Dermis lymphatic vessel endothelial cell (primary cell): ENCODE measurements at places on chromosomes 6 and 20. TPM values are rescaled to one million over a fixed set of nuclear protein-coding genes. Genes with fewer than 3 reads are reported as not detected.

The MUCL3 gene
- not detected in 2 replicates for total RNA-seq

The PPP1R14C gene
- not detected in 2 replicates for total RNA-seq

The BPIFB4 gene
- total RNA-seq: not detected in 2 replicates

The NAPB gene
- total RNA-seq: 5.9 and 6.4 TPM in 2 replicates

The HTR1B gene
- 1.2 and 1.5 TPM in 2 replicates for total RNA-seq

The ULBP2 gene
- total RNA-seq: 0.69 and 2.1 TPM in 2 replicates

The SNX21 gene
- total RNA-seq: 11.7 and 14.3 TPM in 2 replicates

The OPRL1 gene
- total RNA-seq: 1.6 and 2.2 TPM in 2 replicates

The ZBTB12 gene
- 2.4 and 2.8 TPM in 2 replicates for total RNA-seq

The VSTM2L gene
- total RNA-seq: not detected in 2 replicates

The GABRR2 gene
- 0.43 and 0.77 TPM in 2 replicates for total RNA-seq

The CAGE1 gene
- 0.11 and 0.17 TPM in 2 replicates for total RNA-seq

The PSORS1C2 gene
- total RNA-seq: not detected in 2 replicates

The HEY2 gene
- total RNA-seq: under 0.01 and 0.09 TPM in 2 replicates

The MRPS18B gene
- 50.3 and 70.6 TPM in 2 replicates for total RNA-seq
